Muscle of back (tissue), 13 donors: ENCODE measurements at places on chromosomes 16 and 17. TPM values are rescaled to one million over a fixed set of nuclear protein-coding genes. Genes with fewer than 3 reads are reported as not detected.

GRCh38 chr16:23807028-23807427 lies 28.8 kb upstream of the PRKCB start:
- peak; percentile 4 for DNase-seq

DNA sequence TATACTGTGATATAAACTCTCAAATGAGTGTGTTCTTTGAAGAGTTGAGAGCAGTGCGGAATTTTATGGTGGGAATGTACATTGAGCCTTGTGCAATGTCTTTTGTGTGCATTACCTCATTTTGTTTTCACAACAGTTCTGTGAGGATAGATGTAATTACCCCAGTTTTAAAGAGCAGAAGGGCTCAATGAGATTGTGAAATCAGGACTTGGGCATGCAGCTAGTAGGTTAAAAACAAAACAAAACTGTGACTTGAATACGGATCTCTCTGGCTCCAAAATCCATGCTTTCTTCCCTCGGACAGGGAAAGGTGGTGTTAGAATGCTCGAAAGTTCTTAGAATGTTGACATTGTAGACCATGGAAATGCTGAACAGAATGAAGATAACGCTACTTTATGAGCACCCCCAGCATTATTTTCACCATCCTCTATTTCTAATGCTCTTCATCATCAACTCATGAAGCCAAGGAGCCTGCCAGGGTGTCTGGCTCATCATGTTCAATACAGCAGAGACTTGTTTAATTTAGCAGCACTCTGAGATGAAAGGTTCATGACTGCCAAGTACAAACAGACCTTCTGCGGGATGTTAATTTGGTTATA lies 17.1 kb downstream of the MRTFB start:
- no peak for DNase-seq

The ELP5 gene
- polyA plus RNA-seq = 33.2 TPM

DNA sequence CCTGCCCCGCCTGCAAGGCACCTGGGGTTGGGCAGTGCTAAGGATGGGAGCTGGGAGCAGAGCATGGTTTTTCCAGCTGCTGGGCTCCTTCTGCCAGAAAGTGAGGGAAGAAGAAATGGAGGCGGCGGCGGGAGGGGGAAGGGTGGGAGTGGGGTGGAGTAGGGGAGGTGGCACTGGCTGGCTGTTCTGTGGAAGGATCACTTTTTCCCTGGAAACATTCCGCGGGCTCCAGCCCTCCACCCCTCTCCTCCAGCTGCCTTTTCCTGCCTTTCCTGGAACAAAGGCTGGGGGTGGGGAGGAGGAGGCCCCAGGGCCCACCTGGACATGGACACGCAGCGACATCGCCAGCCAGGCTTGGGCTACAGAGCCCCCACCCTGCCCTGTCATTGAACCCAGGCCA lies 41.1 kb downstream of the CFAP20 start:
- no peak for DNase-seq

GRCh38 chr17:59669411-59669810 lies 37.8 kb downstream of the PTRH2 start:
- DNase-seq = no peak

The TELO2 gene
- 26.2 TPM for polyA plus RNA-seq

The RTN4RL1 gene
- polyA plus RNA-seq = 1.8 TPM

The NSRP1 gene
- 29.3 TPM for polyA plus RNA-seq

The ESRP2 gene
- 0.64 TPM for polyA plus RNA-seq

The TMEM204 gene
- 21.1 TPM for polyA plus RNA-seq
